ENCODE measurements at places on chromosomes 2 and 18.
A peak's percentile ranks its signal among the peaks of the same experiment; 100 is the strongest.

GRCh38 chr2:151789055-151789834 is 39.0 kb downstream of the ARL5A start:
- no peak for DNase-seq

GRCh38 chr2:77488141-77488540 is 34.0 kb downstream of the LRRTM4 start:
- DNase-seq = no peak

DNA sequence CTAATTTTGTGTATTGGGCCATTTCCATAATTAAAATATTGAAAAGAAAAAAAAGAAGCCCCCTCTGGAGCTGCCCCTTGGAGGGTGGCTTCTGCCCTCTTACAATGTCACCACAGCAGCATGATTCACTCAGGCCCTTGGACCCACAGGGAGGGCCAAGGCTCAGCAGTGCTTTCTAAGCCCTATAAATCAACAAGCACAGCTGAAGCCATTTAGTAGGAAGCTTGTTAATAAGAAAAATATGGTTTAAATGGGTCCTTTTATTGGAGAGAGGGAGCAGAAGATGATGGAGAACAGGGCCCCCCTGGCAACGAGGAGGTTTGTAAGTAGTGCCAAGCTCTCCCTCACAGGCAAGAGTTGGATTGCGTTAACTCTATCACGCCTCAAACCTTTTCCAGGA is 107.6 kb upstream of the FZD7 start:
- DNase-seq = no peak

GRCh38 chr2:218849721-218850120 is 9.9 kb upstream of the WNT6 start:
- no peak for DNase-seq

- no peak for DNase-seq
These were observed 827.6 kb downstream of the RNF144A start for GRCh38 chr2:7744827-7745226.

GRCh38 chr2:99555404-99555803 is 65.6 kb upstream of the REV1 start:
- no peak for DNase-seq

DNA sequence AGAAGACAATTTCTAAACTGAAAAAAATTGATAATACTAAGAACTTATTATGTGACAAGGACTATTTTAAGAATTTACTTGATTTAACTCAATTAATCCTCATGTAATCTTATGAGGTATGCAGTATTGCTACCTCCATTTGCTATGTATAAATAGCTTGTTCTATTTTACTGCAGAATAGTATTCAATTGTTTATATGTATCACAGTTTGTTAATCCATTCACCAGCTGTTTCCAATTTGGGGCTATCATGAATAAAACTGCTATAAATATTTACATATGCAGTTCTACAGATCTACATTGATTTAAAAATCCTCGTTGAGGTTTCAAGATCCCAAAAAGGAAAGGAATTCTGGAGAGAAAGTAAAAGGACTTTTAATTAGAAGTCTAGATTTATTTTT is 54.8 kb upstream of the DOCK10 start:
- DNase-seq = no peak

GRCh38 chr2:8642366-8643068 is 39.3 kb upstream of the ID2 start:
- DNase-seq = no peak

- DNase-seq = no peak
These were observed 47.2 kb downstream of the VIL1 start for GRCh38 chr2:218465987-218466633.

- peak; percentile 48 for DNase-seq
These were observed 37.8 kb upstream of the CCDC150 start for GRCh38 chr2:196601430-196602306.

- DNase-seq = no peak
These were observed 126.1 kb downstream of the INHBB start for GRCh38 chr2:120472031-120472430.

- DNase-seq = no peak
These were observed 11.4 kb downstream of the ID2 start for GRCh38 chr2:8693157-8693821.

DNA sequence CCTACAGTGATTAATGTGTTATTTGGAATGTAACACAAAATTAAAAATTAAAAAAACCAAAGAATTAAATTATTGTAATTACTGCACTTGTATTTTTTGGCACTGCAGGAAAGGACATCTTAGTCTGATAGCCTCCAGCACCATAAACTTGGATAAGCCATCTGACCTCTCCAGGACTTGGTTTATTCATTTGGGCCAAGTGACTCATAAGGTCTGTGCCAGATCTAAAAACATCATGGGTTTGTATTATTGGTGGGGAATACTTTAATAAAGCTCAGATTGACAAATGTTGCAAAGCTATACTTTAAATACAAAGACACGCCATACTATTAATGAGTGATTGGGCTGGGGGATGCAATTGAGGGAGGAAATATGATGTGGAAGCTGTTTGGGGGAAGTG is 225.2 kb downstream of the ZNF521 start:
- no peak for DNase-seq

- peak; percentile 68 for DNase-seq
These were observed 73.7 kb upstream of the DNAJC10 start for GRCh38 chr2:182642328-182642727.

DNA sequence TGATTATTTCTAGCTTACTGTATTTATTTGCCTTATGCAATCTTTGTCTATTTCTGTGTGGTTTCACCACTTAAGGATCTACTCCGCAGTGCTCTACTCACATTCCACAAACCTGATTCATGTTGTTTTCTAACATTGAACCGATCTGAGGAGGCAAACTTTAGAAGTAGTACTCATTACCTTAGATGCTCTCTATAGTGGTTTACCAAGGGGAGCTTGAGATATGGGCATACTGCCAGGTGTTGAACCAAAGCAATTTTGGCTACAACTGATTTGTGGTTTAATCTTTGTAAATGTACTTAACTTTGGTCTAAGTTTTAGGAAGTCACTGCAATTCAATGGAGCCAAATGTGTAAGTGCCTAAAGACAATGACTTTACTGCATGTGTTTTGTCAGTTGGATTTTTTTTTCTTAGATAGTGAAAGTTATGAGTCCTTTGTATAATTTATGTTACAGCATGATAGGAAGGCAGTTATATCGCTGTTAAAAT is 50.1 kb downstream of the MAP2 start:
- no peak for DNase-seq

- no peak for DNase-seq
These were observed 253.4 kb downstream of the ASXL3 start for GRCh38 chr18:33831424-33831823.

GRCh38 chr18:21298351-21298750 is 56.3 kb downstream of the GREB1L start:
- no peak for DNase-seq

- no peak for DNase-seq
These were observed 45.6 kb upstream of the ARHGAP15 start for GRCh38 chr2:143083636-143084035.

- DNase-seq = no peak
These were observed 492.1 kb upstream of the MYT1L start for GRCh38 chr2:2823061-2823753.

- DNase-seq = no peak
These were observed 9.9 kb downstream of the EPHA4 start for GRCh38 chr2:221562226-221562625.

DNA sequence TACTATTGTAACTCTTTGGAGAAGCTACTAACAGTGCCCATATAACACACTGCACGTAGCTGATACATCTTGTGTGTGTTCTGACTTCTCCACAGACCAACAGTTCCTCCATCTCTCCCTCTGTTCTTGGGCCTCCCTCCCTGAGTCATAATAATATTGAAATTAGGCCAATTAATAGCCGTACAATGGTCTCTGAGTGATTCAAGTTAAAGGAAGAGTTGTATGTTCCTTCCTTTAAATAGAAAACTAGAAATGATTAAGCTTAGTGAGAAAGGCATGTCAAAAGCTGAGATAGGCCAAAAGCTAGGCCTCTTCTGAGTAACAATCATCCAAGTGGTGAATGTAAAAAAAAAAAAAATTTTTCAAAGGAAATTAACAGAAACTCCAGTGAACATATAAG is 828.4 kb upstream of the CHAC2 start:
- DNase-seq = no peak

DNA sequence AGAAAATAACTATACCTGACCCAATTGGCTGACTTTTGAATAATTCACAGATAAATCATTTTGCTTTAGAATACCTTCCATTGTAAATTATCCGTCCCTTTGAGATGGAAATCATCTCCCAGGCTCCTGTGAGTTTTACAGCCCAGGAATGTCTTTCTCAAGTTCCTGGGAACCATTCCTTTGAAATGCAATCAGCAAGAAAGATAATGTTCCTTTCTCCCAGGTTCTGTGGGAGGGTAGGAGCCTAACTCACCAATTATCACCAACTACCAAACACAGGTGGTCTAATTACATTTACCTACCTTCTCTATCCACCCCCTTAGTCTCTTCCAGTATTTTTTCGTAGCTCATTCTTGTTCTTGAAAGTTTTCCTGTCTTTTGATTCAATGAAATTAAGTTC is 1016.0 kb downstream of the SOCS6 start:
- DNase-seq = no peak

- no peak for DNase-seq
These were observed 27.7 kb upstream of the CPS1 start for GRCh38 chr2:210528716-210529115.

- no peak for DNase-seq
These were observed 198.9 kb downstream of the CDCA7 start for GRCh38 chr2:173553593-173553992.
